A172 (cell line): ENCODE measurements at places on chromosomes 16 and 17.

- DNase-seq = no peak
Measured at GRCh38 chr17:66620528-66620927, 214.4 kb upstream of the CACNG5 start.

DNA sequence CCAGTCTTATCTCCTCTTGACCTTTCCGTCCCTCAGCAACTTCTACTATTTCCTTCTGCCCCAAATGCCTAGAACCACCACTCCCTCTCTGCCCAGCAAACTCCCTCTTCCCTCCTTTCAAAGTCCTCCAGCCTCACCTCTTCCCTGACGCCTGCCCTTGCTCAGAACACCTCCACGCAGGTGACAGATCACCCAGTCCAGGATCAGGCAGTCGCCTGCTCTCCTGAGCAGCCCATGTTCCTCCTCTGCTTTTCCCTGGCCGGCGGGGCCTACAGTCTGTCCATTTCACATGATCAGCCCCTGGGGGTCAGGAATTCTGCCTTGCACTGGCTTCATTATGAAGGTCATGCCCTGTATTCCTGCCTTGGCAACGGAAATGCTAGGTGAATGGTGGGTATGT is 422 bp downstream of the CD300LF start:
- DNase-seq = no peak

DNA sequence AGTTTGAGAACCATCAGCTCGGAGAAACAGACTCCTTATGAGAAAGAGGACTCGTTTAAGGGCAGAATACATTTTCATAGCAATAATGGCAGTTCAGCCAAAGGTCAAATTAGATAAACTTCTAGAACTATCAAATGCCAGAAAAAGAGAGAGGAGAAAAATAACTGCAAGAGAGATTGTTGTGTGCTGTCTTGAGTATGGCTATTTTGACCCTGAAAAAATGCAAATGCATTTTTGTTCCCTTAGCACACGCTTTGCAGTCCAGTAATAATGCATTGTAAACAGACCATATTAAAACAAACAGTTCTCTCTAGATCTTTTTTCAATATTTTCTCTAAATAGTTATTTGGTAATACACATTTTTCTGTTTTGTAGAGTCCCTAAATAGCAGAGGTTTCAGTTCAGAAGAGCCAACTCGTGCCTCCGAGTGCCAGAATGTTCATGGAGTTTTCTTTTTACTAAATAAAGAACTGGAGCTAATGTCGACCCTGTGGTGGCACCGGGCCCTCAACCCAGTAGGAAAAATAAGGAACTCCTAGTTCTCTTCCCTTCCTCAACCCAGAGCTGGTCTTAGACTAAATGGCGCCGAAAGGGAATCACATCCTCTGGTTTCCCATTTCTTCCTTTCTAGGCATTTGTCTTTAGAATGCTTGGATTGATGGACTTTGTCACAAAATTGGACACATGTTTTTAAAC is 298.0 kb downstream of the MAP2K4 start:
- DNase-seq = no peak

DNA sequence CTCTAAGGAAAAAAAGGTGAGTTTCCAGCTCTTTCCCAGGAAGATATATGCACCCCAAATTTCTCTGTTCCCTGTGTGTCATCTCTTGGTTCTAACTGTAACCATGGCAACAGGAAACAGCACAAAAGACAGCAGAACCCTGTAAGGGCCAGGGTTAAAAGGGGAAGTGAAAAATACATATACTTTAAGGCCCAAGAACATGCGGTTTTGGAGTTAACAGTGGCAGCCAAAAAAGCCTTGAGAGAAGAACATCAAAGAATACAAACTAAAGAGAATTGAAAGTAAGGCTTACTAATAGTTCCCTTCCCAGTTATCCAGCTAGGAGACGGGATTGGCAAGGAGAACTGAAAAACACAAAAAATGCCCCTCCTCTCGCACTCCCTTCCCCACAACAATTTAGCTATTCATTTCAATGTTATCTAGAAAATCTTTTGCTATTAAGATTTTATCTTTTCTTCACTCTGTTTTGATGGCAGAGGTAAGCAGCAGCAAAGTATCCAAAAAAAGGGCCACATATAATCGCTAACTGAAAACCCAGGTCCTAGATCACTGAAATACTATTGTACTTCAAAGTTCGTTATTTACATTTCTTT is 1.5 kb downstream of the SPOP start:
- no peak for DNase-seq

DNA sequence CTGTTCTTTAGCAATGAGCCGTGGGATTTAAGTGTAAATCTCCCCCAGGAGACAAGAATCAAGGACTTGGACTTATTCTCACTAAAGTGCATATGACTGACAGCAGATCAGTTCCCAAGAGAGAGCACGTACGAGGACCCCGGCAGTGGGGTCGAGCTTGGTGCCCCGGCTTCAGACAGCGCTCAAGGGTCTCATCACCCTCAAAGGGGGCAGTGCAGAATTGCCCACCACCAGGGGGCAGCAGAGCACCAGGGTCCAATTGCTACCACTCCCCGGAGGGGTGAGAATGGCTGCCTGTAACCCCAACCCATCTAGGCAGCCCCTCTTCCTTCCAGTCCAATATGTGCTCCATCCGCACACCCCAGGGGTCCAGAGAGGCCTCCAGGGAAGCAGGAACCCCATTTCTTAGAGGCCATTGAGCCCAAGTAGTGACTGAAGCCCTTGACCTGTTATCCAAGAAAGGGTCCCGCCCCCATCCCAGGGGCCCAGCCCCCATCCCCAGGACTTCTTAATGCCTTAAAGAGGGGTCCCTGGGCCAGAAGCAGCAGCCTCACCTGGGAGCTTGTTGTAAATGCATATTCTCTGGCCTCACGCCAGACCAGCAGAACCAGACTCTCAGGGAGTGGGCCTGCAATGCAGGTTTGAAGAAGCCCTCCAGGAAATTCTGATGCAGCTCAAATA is 86.1 kb downstream of the ZDHHC7 start:
- peak; percentile 51 for DNase-seq

DNA sequence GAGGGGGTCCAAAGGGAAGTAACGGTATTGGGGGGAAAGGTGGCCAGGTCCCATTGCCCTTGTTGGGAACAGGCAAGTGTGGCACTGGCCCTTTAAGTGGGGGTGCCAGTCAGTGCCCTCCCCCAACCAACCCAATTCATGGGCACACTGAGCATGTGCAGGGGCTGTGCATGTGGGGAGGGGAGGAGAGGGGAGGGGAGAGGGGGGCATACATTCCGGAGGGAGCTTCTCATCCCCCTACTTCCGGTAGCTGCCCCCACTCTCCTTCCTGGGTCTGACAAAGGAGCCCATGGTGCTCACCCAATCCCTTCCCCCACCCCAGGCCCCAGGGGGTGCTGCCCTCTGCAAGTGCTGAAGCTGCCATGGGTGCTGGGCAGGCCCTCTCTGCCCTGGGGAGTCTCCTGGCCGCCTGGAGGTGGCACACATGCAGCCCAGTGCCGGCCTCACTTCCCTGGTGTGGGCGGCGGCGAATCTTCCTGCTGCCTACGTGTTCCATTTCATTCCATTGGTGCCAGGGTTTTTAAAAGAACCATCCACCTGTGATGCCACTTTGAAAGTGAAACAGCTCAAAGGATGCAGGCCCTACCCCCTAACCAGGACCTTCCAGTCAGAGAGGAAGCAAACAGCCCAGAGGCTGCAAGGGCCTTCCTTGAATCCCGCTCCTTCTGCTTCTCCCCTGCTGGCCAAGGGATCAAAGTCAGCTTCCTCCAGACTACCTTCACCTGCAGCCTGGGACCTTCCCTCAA is 11.0 kb downstream of the HEXIM2 start:
- DNase-seq = peak; percentile 98

GRCh38 chr17:65058593-65058992 is 2.1 kb upstream of the GNA13 start:
- no peak for DNase-seq

- DNase-seq = peak; percentile 75
Measured at GRCh38 chr16:80570106-80570478, 29.3 kb downstream of the DYNLRB2 start.

GRCh38 chr17:51422634-51423033 is 162.3 kb downstream of the UTP18 start:
- DNase-seq = peak; percentile 36

- DNase-seq = no peak
Measured at GRCh38 chr17:20142268-20142667, 133.1 kb downstream of the SPECC1 start.

- DNase-seq = no peak
Measured at GRCh38 chr16:30185683-30186421, 2.5 kb downstream of the CORO1A start.

DNA sequence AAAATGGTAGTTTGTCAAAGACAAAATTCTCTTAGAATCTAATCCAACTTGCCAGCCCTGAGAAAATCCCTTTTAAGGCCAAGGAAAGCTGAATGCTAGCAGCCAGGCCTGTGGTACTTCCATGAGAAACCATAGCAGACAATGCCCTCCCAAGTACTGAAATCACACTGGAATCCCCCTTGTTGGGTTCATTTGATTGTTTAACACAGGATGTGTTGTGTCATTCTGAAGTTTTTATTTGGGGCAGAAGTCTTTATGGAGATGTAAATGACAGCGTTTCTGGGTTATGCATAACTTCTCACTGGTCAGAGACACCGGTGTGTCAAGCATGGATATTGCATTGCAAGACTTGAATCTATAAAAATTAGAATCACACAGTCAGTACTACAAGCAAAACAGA is 6.0 kb upstream of the ARL2BP start:
- DNase-seq = no peak

GRCh38 chr16:75000481-75001081 is 1.8 kb downstream of the ZNRF1 start:
- no peak for DNase-seq

DNA sequence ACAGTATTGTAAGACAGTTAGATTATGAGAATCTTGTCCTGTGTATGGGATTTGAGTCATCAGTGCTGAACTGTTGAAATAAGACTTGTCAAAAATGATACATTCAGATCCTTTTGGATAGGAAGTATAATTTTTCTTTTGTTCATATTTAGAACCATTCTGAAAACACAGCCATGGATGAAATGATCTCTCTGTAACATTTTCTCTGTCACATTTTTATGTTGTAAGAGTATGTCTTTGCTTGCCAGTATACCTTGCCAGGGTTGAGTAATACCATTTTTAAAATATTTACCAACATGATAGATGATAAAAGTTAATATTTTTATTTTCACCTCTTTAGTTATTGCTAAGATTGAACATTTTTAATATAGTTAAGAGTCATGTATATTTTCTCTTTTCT is 45.0 kb downstream of the NSRP1 start:
- no peak for DNase-seq

DNA sequence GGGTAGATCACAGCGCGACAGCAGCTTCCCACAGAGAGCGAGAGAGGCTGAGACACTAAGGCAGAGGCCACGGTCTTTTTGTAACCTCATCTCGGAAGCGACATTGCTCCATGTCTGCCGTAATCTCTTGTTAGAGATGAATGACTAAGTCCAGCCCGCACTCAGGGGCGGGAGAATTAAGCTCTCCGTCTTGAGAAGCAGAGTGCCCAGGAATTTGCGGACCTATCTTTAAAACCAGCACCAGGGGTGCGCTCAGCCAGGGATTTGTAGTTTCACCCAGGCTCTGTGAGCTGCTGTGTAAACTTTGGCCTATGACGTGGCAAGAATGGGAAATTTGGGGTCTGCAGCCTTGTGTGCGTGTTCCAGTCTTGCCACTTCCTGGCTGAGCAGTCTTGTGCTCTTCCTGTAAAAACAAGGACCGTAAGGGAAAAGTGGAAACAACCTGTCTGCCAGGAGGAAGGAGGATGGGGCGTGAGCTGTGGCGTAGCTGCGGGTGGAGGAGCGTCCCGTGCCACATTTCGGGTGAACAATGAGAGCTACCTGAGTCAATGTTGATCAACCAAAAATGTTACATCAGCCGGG is 16.0 kb upstream of the JPH3 start:
- no peak for DNase-seq

DNA sequence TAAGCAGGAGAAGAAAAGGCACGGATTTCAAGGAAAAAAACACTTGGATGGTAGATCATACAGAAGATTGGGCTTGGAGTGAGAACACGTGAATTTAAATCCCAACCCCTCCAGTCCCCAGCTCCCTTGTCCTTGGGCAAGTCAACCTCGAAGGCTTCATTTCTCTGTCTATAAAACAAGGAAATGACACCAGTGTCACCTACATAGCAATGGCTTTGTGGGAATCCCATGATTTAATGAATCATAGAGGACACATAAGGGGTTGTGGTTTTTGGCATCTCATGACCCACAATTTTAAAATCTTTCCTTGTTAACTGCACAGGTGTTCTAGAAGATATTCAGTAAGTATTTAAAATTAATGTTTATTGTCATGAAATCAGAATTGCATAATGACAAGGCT is 8.2 kb upstream of the CCL2 start:
- no peak for DNase-seq

DNA sequence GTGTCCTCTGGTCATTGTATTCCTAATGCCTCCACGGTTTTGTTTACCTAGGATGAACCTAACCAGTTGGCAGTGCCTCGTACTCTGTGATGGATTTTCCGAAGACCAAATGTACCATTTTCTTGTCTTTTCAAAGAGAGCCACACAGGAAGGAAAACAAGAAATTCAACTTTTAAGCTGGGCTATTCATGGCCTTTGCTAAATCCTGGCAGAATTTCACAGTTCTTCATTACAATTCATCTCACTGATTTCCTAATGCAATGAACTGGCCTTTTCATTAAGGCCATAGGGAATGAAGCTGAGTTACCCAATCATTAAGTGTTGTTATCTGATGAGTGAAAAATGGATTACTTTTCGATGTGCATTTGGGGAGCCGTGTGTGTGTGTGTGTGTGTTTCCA is 7.9 kb upstream of the KCNJ16 start:
- no peak for DNase-seq

- DNase-seq = no peak
Measured at GRCh38 chr17:5248821-5249479, 14.3 kb upstream of the SCIMP start.

DNA sequence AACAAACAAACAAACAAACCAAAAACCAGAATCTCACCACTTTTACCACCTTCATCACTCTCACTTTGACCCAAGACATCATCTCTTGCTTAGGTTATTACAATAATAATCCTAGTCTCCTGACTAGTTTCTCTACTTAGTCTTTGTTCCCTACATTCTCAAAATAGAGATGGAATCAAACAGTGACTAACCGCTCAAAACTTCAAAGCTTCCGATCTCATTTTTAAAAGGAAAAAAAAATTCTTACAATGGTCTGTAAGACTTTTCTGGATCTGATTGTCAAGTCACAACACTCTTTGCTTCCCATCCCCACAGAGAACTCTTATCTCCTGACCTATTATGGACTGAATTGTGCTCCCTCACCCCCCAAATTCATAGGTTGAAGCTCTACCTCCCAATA is 60.9 kb downstream of the SPAG9 start:
- DNase-seq = peak; percentile 44

DNA sequence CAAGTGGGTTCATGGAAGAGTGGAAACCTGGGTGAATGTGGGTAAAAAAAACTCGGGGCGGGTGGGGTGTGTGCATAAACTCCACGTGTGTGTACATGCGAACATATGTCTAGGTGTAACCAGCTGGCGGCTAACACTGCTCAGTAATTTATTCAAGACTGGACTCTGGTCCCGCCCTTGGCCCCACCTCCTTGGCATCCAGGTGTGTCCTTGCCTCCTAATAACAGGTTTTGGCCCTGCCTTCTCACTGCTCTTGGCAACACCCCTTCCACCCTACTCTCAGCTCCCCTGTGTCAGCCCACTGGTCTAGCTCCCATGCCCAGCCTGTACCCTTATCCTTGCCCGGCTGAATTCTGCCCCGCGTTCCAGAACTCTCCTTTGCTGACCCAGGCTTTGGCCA is 8.3 kb downstream of the FLII start:
- DNase-seq = no peak

- DNase-seq = no peak
Measured at GRCh38 chr16:71432906-71433305, 8.9 kb downstream of the TLE7 start.
